ENCODE measurements at places on chromosomes 7 and 10. TPM values are rescaled to one million over a fixed set of nuclear protein-coding genes. Genes with fewer than 3 reads are reported as not detected.

TMEM176B gene
- polyA plus RNA-seq: 1.3 TPM

HUS1 gene
- polyA plus RNA-seq: 45.5 TPM

EMX2 gene
- polyA plus RNA-seq: not detected

ZNF853 gene
- 3.6 TPM for polyA plus RNA-seq

SPRN gene
- polyA plus RNA-seq: 0.39 TPM

PTPRZ1 gene
- not detected for polyA plus RNA-seq

LIPK gene
- not detected for polyA plus RNA-seq

VPS37D gene
- not detected for polyA plus RNA-seq

GDI2 gene
- polyA plus RNA-seq: 482 TPM

NFKB2 gene
- 37.4 TPM for polyA plus RNA-seq

SAMD8 gene
- polyA plus RNA-seq: 15.5 TPM

ANKRD61 gene
- 0.85 TPM for polyA plus RNA-seq

IDI2 gene
- polyA plus RNA-seq: not detected
